ENCODE measurements at places on chromosomes 2 and 18.

DNA sequence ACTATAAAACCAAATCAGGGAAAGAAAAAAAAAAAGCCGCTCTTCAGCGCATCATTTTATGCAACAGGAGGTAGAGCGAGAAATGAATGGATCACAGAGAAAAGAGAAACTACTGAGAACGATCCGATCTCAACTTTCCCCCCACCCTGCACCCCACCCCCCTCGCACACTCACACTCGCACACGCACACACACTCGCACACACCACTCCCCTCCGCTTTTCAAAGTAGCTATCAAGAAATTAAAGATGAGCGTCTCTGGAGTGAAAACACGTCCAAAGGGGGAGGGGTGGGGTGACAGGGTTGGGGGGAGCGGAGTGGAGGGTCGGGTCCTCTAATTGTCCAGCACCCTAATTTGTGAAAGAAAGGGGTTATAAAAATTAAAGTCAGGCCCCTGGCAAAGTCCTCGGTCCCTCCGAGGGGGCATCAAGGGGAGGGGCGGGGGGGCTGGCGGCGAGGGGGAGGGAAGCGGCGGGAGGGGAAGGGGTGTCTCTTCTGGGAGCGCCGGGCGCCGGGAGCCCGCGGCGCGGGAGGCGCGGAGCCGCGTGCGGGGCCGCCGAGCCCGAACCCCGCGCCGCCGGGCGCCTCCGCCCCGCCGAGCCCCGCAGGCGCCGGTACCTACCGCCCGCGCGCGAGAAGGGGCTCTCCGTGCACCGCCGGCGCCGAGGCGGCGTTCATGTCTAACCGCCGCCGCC lies 428 bp downstream of the TCF4 start:
- DNase-seq, result no peak

DNA sequence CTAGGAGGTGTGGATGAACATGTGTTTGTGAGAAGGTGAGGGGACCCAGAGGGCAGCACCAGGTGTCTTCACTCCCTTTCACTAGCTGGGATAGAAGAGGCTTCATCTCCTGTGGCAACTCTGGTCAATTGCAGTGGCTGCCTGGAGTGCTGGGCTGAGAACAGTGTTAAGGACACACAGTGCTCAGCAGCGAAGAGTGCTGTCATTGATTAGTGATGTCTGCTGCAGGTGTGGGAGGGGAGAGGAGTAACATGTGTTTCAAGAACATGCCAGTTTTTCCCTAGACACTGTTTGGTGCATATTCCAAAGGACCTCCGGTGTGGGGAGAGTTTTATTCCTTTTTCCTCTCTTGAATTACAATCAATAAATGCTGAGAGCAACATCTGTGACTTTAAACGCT lies 95.9 kb upstream of the CXCR4 start:
- no peak for DNase-seq

- no peak for DNase-seq
Measured at GRCh38 chr2:55311444-55311870, 42.4 kb upstream of the MTIF2 start.

DNA sequence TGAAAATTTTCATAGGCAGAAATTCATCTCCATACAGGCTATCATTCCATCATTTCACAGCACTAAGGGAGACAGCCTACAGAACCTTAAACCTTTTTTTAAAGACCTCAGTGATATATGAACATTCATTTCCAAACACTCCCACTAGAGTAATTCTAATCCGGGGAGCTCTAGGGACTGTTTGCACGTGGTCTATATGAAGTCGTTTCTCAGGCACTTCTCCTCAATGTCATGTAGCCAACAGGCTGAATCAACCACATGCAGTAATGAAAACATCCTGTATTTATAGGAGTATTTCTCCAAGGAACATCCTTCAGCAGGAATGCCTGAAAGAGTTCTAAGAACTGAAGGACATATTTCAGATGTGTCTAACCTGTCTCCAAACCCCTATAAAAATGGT lies 97.3 kb upstream of the CREB1 start:
- no peak for DNase-seq

- DNase-seq, result no peak
Measured at GRCh38 chr18:54845787-54846186, 17.5 kb downstream of the RAB27B start.

GRCh38 chr2:8525582-8526402 lies 156.1 kb upstream of the ID2 start:
- DNase-seq, result no peak

DNA sequence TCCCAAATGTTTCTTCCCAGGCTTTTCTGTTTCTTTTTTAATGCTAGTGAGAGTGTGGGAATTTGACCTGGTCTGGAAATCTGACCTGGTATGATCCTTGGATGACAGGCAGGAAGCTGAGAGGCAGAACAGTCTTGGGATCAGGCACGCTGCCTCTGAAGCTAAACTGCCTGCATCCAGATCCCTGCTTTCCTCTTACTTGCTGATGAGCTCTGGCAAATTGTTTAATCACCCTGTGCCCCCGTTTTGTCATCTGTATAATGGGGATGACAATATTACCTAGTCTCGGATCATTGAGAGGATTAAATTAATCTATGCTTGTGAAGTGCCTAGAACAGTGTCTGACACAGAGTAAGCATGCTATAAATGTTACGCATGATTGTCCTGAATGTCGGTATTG lies 3.3 kb downstream of the KLHL23 start:
- no peak for DNase-seq

- DNase-seq, result no peak
Measured at GRCh38 chr2:182554950-182555349, 128.1 kb upstream of the PDE1A start.

DNA sequence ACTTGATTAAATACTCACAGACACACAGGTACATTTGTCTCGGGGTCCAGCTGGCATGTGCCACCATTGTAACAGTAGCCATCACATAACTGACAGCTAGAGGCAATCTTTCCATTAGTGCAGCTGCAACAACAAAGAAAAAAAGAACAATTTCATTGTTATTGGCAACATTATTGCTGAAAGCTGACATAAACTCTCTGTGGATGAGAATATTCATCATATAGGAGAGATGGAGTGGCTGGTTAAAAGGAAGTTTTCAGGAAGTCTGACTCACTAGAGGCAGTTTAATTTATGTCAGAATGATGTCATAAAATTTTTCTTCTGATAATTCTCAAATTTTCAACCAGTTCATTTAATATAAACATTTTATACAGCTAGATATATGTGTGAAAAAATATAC lies 1490.0 kb upstream of the NXPH2 start:
- DNase-seq, result no peak

GRCh38 chr2:232448304-232448690 lies 7.7 kb upstream of the ALPI start:
- no peak for DNase-seq

Data from stimulated activated CD8-positive, alpha-beta memory T cell treated with anti-CD3 and anti-CD28 coated beads, Interleukin-7, amount 100 ng/mL, for 48 hours (primary cell).